ENCODE measurements at places on chromosomes 16 and 17.
A peak's percentile ranks its signal among the peaks of the same experiment; 100 is the strongest.

DNA sequence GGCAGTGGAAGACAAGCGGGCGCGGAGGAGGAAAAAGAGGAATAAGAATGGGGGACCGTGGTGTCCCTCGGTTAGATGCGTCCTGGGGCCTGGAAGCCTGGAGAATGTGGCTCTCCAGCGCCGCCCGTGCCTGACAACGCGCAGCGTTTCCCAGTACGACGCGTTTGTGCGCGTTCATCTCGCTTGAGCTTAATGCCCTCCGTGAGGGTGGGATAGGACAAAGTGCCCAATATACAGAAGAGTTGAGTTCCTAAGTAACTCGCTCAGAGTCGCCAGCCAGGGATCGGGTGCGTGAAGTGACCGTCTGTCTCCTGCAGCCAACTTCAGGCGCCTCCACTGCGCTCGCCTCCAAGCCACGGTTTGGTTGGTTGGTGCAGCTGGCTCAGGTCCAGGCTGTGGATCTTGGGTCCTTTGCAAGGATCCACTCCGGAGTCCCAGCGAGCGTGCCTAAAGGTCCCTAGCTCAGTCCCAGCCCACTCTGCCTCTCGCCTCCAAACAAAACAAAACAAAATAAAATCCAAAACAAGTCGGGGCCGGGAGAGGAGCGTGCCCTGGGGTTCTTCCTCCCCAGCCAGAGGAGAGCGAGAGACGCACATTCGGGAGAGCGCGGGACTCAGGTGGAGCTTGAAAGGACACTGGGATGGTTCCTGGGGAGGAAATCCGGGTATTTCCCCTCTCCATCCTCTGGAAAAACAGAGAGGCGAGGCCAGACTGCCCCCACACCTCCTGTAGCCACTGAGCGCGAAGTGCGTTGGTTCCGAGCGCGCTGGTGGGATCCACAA, 974 bp downstream of the GALR2 start:
- DNase-seq, result no peak

GRCh38 chr16:2095918-2096582, 39.6 kb downstream of the PKD1 start:
- no peak for DNase-seq

- DNase-seq, result no peak
Observed at GRCh38 chr17:68231541-68231940, 16.3 kb upstream of the AMZ2 start.

DNA sequence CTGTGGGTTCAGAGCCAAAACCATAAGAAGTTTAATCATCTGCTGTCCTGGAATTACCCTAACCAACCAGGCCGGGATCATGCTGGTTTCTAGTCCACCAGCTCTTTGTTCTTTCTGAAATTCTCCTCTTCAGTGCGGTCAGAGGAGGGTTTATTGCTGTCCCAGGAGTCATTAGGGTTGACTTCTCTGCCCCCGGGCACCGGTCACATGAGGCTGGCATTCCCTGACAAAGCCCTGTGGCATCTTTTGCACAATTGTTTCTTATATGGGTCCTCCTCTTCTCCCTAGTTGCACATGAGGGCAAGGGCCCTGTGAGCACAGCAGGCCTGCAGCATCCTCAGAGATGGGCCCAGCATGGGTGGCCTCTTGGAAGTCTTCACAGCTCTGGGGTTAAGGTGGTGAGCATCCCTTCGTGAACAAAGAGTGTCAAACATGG, 243.9 kb downstream of the IRF8 start:
- no peak for DNase-seq

- DNase-seq, result no peak
Observed at GRCh38 chr17:33370401-33370800, 77.3 kb upstream of the ASIC2 start.

DNA sequence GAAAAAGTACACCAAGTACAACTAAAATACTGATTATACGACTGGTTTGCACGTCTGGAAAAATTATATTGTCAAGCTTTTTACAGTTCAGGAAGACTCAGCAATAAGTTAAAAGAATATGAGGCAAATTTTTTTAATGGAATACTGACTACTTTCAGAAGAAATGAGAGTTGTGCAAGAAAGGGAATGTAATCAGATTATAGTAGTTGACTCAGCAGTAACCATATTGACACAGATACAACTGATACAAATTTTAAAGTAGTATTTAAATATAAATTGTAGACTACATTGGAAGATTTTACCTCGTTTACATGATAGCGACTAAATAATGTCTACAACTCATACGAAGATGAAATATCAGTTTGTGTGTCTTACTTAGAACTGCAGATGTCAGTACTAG, 16.7 kb downstream of the ASGR2 start:
- no peak for DNase-seq

DNA sequence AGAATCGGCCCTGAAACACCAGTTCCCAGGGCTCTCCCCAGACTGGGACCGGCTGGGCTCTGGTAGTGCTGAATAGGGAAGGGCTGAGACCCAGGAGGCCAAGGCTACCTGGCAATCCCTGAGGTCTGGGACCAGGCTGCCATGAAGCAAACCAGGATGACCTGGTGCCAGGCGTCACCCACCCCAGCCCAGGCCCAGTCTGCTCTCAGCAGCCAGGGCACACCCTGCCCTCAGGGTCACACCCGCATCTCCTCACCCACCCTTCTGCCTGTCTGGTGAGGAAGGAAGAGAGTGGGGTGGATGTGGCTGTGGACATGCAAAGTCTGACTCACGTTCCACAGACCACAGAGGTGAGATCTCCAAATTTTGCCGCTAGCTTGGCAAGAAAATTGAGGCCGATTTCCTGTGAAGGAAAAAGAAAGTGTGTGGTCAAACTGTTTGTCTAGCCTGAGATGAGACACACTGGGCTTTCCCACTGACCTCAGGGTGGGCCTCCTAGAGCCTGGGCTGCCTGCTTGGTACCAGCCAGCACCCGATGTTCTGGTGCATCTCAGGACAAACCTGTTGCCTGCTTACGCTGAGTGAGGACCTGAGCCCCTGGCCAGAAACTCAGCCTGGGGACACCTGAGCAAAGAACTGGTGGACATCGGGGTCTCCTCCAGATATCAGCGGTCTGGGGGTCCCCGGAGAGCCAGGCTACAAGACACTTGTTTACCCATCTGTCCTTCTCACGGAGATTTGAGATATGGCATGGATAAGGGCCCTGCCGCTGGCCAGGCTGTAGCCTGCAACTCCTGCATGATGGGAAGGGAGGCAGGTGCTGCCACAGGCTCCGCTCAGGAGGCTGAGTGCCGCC, 6.3 kb upstream of the RAB37 start:
- no peak for DNase-seq

DNA sequence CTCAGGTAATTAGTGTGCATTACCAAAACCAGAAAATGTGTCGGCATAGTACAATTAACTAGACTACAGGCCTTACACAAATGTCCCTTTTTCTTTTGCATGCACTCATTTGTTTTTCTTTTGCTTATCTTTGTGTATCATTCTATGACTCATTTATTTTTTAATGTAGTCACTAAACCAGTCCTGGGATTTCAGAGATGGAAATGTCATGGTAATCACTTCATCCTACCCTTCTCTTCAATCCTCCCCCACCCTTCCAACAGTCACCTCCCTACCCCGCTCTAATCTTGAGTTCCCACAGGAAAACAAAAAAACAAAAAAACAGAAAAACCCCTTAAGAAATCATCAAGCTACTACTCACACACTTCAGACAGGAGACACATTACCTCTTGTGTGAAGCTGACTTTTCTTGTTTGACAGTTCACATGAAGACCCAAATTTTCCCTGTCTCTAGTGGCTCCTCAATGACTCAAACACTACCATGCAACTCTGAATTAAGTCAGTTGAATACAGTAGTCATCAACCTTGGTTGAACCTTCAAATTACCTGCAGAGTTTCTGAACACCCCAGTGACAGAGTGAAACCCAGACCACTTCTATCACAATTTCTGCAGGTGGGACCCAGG, 242.4 kb upstream of the SALL1 start:
- no peak for DNase-seq

DNA sequence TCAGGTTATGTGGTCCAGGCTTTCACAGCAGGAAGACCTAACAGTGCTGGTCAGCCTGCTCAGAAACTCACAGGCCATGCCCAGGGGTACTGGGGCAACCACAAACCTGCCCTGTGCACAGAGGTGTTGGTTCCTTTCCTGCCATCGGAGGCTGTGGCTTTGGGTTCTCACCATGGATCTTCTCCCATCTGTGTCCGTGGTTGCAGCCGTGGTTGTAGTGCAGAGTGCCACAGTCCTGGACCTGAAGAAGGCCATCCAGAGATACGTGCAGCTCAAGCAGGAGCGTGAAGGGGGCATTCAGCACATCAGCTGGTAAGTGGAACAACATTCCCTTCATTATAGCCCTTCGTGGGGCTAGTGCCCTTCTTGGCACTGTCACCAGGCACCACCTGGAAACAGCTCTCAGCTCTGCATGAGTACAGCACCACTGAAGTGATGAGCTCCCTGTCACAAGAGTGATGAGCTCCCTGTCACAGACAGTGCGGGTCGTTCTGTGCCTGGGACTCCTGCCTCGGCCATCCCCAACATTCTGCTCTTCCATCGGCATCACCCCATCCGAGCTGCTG, 2.0 kb downstream of the SNRNP25 start:
- no peak for DNase-seq

- no peak for DNase-seq
Observed at GRCh38 chr17:16255481-16255921, 38.5 kb downstream of the PIGL start.

DNA sequence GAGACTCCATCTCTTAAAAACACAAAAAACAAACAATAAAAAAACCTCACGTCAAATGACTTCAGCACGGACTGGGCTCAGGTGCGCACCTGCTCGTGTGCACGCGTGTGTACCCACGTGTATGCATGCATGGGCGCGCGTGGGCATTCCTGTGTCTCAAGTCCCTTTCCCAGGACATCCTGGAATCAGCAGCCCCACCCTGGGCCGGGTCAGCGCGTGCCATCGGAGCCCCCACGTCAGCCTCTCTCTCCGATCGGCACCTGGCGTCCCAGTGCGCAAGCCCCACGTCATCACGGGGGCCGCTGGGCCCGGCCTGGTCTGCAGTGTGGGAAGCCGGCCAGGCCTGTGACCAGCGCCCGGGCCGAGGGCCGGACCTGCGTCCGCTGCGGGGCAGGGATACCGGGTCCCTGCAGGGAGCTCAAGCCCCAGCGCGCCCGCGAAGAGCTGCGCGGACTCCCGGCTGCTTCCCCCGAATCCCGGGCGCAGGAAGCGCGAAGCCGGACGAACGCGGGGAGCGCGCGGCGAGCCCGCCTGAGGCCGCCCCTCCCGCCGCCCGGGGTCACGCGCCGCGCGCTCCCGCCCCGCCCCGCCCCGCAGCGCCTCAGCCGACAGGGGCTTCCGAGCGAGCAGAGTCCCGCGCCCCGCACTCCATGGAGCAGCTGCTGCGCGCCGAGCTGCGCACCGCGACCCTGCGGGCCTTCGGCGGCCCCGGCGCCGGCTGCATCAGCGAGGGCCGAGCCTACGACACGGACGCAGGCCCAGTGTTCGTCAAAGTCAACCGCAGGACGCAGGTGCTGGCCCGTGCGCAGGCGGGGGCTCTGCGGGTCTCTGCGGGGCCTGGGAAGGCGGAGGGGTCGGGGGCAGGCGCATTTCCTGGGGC, at the start of gene FN3K:
Gene FN3K (plus strand): TSS at position 629 of the 880 bp plus-strand sequence. CDS start 22 bp downstream, at position 651.
- DNase-seq, result peak; percentile 81

GRCh38 chr16:86210403-86211193, 299.7 kb upstream of the FOXF1 start:
- DNase-seq, result no peak

GRCh38 chr16:6969594-6969993, 363.1 kb upstream of the RBFOX1 start:
- no peak for DNase-seq

DNA sequence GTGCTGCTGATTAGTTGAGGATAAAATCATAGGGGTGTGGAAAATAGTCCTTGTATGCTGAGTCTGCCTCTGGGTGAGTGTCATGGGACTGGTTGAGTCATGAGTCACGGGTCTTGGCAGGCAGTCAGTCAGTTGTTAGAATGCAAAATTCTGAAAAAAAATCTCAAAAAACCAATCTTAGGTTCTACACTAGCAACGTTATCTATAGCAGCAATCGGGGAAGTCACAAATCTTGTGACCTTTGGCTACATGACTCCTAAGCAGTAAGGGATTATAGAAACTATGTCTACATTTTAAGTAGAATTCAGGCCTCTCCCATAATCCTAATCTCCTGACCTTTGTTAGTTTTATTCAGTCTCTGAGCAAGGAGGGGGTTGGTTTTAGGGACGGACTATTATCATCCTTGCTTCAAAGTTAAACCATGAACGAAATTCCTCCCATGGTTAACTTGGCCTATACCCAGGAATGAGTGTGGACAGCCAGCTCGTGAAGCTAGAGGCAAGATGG, 18.0 kb upstream of the PMFBP1 start:
- DNase-seq, result no peak

GRCh38 chr16:8736123-8736668, 61.2 kb downstream of the TMEM186 start:
- no peak for DNase-seq

DNA sequence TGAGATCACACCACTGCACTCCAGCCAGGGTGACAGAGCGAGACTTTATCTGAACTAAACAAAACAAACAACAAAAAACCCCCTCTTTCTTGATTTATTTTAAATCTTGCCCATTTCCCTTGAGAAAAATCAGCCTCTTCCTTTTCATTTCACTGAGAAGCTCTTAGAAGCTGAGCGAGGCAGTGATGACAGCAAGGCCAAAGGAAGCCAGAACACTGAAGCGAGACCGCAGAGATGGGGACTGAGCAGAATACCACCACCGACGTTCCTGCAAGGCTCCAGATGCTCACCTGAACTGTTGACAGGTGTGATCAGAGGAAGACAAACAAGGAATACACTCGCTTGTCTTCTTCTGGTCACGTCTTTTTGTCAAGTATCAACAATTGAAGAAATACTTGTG, 30.5 kb upstream of the IRF8 start:
- DNase-seq, result no peak

DNA sequence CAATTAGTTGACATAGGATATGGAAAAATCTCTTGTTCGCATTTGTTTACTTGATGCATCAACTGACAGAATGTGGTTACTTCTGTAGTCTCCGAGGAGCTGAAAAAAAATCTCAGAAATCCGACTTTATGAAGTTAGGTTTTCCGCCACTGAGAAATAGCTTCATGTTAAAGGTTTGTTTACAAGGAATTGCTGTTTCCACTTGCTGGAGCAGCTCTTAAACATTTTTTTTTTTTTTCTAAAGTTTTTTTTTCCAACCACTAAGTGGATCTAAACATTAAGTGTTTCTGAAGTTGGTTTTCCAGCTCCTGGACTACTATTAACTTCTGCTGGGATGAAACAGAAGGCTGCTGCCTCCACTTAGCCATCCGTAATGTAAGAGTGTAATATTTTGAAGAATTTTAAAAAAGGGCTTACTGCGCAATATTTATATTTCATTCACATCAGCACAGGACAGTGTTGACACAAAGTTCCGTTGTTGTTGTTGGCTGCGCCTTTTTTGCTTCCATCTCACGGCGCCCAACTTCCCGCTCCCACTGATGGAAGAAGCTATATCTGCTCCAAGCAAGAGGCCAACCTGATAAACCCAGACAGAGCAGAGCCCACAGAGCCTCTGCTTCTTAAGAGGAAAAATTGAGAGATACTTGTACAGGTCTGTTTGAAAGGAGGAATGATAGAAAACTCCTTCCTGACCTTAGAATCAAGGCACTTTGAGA, 167.7 kb upstream of the KCNJ16 start:
- no peak for DNase-seq

GRCh38 chr16:59169168-59169567, 435.1 kb upstream of the GOT2 start:
- no peak for DNase-seq

GRCh38 chr17:30323262-30323894, 10.5 kb downstream of the TMIGD1 start:
- peak; percentile 77 for DNase-seq

GRCh38 chr16:47017636-47018035, 44.2 kb upstream of the DNAJA2 start:
- DNase-seq, result no peak

- no peak for DNase-seq
Observed at GRCh38 chr17:73588301-73588846, 55.9 kb downstream of the SDK2 start.

- no peak for DNase-seq
Observed at GRCh38 chr16:31260136-31260931, 559 bp downstream of the ITGAM start.
